ENCODE measurements at places on chromosomes 13 and 19.

GRCh38 chr13:31441800-31442510, 242.2 kb downstream of the B3GLCT start:
- no peak for DNase-seq

GRCh38 chr19:16452325-16452724, 19.4 kb downstream of the EPS15L1 start:
- no peak for DNase-seq

DNA sequence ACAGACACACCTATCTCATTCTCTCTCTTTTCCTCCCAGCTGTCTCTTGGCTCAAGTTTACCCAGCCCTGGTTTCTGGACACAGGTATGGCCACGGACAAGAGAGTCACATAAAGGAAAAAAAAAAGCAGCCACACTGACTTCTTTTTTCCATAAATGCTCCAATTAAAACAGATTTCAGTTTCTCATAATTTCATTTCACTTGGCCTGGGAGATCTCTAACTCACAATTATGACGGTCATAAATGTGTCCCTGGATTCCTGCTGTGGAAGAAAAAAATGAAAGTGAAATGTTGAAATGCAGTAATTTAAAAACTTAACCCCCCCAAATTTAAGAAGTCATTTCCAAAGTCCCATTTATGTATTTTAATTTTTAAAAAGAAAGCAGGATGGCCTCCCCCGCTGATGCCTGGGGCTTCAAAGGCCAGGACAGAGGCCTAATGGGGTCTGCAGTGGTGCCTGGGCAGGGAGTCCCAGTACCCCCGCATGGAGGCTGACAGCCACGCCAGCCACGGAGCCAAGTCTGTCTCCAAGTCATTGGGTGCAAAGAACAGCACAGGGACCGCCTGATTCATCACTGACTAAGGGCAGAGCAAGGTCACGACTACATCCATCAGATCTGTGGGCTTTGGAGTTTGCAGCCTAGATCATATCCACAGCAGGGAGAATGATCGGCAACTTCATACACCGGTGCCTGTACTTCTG, 79.7 kb downstream of the TSHZ3 start:
- DNase-seq: no peak

DNA sequence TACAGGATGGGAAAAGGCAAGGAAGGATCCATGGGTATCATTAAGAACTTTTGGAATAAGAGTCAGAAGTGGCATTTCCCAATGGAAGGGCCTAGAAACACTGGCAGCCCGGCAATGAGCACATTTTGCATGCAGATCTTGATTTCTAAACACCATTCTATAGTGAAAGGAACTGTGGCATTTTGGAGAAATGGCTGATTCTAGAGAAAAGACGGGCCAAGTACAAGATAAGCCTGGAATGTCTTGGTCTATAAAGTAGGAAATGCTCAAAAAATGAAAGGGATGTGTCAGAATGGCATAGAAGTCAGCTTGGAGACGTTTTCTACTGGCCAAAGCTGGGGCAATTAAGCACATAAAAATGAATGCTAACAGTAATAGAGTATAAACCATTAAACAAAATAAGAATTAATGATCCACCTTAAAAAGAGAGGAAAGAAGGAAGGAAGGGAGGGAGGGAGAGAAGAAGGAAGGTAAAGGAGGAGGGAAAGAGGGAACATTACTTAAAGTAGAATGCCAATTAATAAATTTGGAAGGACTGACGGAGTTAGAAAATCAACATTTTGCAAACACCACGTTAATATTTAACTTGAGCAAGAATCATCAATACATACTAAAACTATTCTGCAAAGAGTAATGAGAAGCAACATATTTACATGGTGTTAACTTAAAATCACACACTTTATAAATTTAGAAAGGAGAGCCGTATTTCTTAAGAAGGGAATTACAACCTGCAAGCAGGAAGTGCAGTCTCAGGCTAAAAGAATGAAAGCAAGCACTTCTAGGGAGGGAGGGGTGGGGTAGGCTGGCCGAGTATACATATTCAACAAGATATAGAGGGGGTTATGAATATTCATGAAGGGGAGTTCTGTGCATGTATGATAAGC, 78.9 kb downstream of the ANKRD10 start:
- no peak for DNase-seq

DNA sequence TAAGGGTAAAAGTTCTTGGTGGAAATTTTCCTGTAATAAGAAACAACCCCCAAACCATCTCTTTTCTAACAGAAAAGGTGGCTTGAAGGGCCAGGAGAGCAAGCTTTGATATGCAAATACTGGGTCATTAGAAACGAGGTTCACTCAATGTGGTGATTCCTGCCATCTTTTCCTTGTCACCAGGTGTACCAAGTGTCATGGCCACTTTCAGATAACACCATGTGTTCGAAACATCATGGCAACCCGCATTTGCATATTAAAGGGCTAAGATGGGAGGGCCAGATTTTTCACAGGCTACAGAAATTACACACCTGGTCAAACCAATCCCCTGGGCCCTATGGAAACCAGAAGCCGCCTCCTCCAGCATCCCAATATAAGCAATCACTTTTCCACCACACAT, 15.3 kb downstream of the LGALS16 start:
- no peak for DNase-seq

DNA sequence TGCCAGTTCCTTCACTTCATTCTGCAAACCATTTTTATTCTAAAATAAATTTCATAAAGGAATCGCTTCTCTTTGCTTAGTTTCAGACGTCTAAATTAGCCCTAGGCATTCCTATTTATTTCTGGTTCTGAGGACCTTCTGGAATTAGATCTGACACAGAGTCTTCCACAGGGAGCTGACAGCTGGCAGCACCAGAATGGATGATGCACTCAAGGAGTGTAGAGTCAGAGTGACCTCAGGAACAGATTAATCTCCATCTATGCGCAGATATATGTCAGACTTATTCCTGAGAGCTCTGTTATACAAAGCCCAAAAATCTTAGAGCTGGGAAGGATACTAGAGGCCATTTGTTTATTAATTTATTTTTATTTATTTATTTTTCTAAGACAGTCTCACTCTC, 450.8 kb downstream of the HS6ST3 start:
- DNase-seq: no peak

- DNase-seq: no peak
Observed at GRCh38 chr13:73731564-73731963, 402.6 kb downstream of the KLF12 start.

DNA sequence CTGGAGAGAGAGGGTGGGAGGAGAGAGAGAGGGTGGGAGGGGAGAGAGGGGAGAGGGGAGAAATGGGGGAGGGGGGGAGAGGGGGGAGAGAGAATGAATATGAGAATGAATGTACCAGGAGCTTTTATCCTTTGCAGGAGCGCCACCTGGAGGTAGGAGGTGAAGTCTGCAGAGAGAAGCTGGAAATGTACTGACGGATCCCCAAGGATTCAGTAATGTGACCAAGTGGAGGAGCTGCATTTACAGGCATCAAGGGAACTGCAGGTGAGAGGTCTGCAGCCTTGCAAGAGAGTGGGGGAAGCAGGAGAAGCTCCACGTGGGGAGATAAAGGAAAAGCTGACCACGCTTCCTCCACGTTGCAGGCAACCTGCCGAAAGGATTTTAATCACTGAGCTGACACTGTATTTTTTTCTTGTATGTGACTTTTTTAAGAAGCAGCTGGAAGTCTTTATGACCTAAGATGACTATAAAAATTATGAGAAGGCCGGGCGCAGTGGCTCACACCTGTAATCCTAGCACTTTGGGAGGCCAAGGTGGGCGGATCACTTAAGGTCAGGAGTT, 33.7 kb downstream of the VSTM1 start:
- no peak for DNase-seq

DNA sequence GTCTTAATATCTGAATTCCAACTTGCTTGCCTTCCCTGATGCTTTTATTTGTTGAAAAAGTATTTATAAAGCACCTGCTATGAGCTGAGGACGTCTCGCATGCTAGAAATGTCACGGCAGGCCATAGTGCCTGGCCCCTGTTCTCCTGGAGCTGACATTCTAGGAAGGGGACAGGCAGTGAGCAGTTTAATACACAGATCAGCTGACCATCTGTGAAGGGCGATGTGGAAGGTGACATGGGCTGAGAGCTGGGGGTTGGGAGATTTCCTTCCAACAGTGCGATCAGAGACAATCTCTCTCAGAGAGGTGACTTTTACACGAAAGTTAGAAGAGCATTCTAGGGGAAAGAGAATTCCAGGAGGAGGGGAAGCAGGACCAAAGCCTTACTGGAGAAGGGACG, 153.2 kb downstream of the ZNF536 start:
- no peak for DNase-seq

GRCh38 chr19:11496391-11497163, 9.1 kb downstream of the ZNF653 start:
- DNase-seq: no peak

DNA sequence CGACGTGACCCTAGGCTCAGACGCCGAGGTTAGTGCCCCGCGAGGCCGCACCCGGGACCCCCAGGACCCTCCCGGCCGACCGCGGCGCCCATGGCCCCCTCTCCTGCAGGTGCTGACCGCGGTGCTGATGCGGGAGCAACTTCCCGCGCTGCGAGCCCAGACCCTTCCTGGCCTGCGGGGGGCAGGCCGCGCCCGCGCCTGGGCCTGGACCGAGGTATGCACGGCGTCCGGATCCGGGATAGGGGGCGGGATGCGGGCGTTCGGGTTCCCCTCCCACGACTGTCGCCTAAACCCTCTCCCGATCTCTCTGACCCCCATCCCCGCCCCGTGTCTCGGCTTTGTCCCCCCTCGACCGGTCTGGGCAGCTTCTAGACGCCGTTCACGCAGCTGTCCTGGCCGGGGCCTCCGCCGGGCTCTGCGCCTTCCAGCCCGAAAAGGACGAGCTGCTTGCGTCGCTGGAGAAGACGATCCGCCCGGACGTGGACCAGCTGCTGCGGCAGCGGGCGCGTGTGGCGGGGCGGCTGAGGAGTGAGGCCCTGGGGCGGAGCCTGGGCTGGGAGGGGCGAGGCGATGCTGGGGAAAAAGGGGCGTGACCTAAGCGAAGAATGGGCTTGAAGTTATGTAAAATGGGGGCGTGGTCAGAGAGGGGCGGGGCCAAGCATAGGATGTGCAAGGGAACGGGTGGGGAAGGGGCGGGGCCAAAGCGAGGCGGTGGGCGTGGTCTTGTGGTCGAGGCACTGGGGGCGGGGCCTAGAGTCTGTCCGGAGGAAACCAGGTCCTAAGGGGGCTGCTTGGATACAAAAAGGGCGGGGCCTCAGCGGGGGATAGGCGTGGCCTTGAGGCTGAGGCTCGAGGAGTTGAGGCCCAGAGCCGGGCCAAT, 16.0 kb upstream of the COLGALT1 start:
- peak; percentile 46 for DNase-seq

DNA sequence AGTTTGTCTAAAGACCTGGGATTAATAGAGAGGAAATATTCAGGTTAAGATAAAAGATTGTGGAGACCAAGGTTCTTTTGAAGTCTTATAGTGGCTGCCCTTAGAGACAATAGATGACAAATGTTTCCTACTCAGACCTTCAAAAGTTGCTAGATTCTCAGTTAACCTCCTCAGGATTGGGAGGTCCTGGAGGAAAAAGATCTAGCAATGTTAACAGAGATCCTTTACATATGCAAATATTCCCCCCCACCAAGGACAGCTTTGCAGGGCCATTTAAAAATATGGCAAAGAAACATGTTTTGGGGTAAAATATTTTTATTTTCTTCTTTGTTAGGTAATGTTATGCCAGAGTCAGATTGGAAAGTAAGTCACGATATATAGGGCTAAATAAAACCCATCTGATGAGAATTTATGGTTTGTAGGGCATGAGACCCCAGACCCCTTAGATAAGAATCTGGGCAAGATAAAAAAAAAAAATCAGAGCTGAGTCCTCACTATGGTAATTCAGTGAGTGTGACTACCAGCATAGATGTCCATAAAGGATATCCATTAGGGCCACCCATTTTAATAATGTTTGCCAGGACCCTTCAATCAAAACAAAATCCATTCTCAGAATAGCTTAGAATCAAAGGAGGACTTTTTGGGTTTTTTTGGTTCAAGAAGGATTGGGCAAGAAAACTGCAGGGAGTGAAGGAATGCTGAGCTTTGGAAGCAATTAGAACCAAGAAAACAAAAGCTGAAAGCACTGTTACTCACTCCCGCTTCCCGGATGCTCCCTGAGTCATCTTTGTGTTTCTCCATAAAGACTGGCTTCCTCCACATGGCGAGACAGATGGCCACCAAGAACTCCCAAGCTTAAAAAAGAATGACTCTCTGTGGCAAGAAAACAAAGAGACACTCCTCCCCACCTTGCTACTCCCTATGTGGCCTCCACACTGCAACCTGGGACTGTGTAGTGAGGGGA, 28.2 kb downstream of the VSTM1 start:
- DNase-seq: no peak

GRCh38 chr13:106499896-106500295, 35.6 kb downstream of the EFNB2 start:
- DNase-seq: no peak

GRCh38 chr19:43809762-43810696, 7.8 kb upstream of the LYPD5 start:
- peak; percentile 41 for DNase-seq

- no peak for DNase-seq
Observed at GRCh38 chr13:20525144-20525600, 485 bp downstream of the CRYL1 start.

All from NCI-H187 treated with DMSO at 0.1 percent for 48 hours (cell line).